ENCODE measurements at places on chromosomes 16 and 17. TPM values are rescaled to one million over a fixed set of nuclear protein-coding genes. Genes with fewer than 3 reads are reported as not detected.

- peak; percentile 84 for DNase-seq
Measured at GRCh38 chr17:81702934-81703746, at the start of gene MRPL12. MRPL12 (plus strand) TSS chr17:81703367; CDS start chr17:81703502, 135 bp downstream.

The SBK1 gene
- 4.1 TPM for total RNA-seq

- no peak for DNase-seq
Measured at GRCh38 chr16:79959226-79959625, 358.7 kb upstream of the MAF start.

GRCh38 chr17:51604299-51605020 is 344.1 kb downstream of the UTP18 start:
- DNase-seq, result no peak

GRCh38 chr17:58344047-58344790 is 7.8 kb downstream of the SUPT4H1 start:
- DNase-seq, result peak; percentile 80

DNA sequence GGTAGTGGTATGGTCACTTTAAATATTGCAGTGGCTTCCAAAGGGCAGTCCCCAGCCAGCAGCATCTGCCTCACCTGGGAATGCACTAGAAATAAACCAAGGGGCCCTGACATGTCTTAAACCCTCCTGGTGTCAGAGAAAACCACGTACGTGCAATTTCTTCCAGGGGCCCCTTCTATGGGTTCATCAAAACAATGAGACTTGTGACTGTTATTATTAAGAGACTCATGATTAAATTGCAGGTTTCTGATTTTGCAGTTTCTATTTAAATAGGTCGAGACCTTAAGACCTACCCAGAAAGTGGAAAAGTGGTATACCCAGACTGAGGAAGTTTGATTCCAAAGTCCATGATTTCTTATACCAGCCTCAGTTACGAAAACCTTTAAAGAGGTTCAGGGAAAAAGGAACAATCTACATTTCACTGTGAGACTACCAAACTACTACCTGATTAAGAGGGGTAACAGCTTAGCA is 746 bp upstream of the POLG2 start:
- DNase-seq, result no peak

The CCDC200 gene
- total RNA-seq, result not detected

DNA sequence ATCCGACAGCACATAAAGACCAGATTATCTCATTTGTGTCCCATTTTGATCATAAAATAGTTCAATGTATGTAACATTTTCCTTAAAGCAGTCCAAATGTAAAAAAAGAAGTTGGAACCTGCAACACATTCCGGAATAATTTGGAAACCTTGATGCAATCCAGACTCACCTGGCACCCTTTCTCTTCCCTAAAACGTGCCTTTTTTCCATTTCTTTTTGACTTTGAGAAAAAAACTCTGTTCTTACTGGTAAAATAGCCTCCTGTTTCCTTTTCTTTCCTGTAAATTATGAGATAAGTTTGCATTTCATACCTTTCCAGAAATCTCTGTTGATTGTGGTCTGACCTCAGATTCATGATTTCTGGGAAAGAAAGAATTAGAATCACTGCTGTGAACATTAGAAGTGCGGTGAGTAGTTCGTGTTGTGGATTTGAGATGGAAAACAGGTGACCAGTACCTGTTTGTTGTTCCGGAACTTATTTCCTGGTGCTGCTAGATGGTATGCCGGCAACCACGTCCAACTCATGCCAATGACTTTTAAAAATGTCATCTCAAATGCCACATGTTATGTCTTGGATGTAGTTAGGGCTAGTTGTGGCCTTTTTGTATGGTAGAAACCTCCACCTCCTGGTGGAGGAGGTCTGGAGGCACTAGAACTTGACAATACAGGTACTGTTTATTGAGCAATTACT is 108.1 kb downstream of the SOCS1 start:
- DNase-seq, result no peak

The JUP gene
- 0.35 TPM for total RNA-seq

GRCh38 chr17:42843358-42843934 is 934 bp upstream of the AOC2 start:
- peak; percentile 17 for DNase-seq

DNA sequence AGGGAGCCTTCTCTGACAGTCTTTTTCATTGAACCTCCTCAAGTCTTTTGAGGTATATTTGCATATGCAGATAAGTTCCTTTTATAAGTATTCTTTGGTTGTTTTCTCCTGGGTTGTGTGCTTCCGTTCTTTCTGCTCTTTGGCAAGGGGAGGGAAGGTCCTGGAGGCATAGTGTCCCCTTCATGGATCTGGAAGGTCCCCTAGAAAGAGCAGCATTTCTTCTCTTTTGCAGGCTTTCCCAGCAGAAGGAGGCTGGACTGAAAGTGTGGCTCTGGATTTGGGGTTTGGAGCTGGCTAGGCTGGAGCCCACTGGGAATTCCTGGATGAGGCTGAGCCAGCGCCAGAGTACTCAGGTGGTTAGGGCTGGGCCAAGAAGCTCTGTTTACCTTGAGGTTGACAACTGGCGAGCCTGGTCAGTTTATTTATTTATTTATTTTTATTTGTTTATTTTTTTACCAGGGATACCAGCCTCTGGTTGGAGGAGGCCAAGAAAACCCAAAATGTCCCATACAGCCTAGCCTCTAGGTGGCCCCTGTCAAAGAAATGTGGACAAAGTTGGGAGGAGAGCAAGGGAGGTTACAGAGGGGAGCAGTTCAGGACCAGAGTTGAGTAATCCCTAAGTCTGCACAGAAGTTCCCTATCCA is 5.4 kb upstream of the TOP2A start:
- no peak for DNase-seq

DNA sequence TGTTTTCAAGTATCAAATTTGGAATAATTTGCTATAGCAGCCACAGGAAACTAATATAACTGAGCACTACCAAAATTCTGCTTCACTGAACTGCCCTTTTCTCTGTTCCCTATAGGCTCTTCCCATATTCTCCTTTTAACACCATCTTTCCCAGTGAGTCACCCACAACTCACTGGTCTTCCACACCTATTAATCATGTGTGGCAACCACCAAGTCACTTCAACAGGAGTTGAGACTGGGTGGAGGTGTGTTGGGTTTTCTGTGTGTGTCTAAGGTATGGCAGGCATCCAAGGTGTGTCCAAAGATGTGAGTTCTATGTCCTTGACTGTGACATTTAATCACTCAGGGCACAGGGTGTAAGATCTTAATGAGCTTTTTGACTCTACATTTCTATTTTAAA is 610.0 kb upstream of the CDH11 start:
- DNase-seq, result no peak

- DNase-seq, result no peak
Measured at GRCh38 chr16:20393801-20394577, 10.5 kb downstream of the PDILT start.

- peak; percentile 42 for DNase-seq
Measured at GRCh38 chr17:32483451-32484019, 3.3 kb upstream of the CDK5R1 start.

The RNF227 gene
- 4.4 TPM for total RNA-seq

GRCh38 chr16:56075732-56076388 is 115.4 kb upstream of the GNAO1 start:
- no peak for DNase-seq
